ENCODE measurements at places on chromosomes 5 and 9.

GRCh38 chr5:131942016-131942415 is 3.4 kb downstream of the MEIKIN start:
- no peak for DNase-seq

GRCh38 chr5:112201141-112201540 is 217.9 kb downstream of the EPB41L4A start:
- no peak for DNase-seq

GRCh38 chr9:89594811-89595550 is 9.8 kb upstream of the GADD45G start:
- DNase-seq, result no peak

DNA sequence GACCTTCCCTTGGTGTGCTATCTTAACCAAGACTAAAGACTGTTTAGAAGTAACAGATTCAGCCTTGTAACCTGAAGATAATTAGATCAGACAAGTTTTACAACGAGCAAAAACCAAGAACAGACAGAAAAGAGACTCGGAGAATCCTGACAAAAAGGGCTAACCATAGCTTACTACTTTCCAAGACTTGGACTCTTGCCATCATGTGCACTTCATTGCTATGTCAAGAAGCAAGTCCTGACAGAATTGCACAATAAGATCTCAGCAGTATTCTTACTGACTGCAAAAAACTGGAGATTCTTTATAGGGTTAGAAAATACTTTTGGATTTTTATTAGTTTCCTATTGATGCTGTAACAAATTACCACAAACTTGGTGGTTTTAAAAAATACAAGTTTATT is 1539.0 kb upstream of the NUDT12 start:
- DNase-seq, result no peak

DNA sequence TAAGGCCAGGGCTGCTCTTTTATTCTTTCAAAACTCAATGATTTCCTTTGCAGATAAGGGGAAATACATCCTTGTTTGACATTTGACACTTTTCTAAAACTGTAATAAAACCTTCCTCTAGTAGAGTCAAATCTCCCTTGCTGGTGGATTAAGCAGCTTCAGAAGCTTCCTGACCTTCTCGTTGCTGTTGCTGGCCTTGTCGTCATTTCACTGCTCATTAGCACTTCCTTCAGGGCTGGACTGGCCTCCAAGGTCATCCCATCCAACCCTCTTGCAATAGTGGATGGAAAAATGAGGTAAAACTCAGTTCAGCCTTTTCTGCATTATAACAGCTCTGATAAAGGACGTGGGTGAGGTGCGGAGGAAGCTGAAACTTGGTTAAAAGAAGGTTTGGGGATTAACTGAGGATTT is 1.1 kb upstream of the ADAMTSL1 start:
- DNase-seq, result no peak

All from T-helper 17 cell (primary cell).